ENCODE measurements at places on chromosomes 5 and 9.

DNA sequence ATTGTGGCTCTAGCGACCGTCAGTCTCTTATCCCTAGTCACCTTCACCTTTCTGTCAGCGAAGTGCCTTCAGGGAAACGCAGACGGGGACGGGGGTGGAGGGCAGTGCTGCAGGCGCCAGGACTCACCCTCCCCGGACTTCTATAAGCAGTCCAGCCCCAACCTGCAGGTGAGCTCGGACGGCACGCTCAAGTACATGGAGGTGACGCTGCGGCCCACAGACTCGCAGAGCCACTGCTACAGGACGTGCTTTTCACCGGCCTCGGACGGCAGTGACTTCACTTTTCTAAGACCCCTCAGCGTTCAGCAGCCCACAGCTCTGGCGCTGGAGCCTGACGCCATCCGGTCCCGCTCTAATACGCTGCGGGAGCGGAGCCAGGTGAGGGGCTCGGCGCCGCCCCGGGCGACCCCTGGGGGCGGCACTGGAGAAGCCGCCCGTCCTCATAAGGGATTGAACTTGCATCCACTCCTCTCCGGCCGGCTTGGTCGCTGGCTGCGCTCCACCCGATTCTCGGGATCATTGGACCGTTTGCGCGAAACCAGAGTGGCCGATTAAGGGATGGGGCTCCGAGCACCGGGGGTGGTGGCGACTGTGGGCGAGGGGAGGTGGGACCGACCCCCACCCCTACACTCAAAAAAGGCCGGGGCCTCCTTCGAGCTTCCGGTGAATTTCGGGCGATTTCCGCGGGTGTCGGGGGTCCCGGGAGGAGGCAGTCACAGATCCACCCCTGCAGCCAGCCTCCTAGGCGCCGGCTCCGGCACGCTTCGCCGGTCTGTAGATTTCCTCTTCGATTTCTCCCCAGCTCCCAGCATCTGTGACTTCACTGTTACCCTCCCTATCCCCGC lies 2.7 kb downstream of the PCDHGC5 start:
- no peak for DNase-seq

GRCh38 chr5:143828710-143829109 lies 16.7 kb downstream of the HMHB1 start:
- no peak for DNase-seq

DNA sequence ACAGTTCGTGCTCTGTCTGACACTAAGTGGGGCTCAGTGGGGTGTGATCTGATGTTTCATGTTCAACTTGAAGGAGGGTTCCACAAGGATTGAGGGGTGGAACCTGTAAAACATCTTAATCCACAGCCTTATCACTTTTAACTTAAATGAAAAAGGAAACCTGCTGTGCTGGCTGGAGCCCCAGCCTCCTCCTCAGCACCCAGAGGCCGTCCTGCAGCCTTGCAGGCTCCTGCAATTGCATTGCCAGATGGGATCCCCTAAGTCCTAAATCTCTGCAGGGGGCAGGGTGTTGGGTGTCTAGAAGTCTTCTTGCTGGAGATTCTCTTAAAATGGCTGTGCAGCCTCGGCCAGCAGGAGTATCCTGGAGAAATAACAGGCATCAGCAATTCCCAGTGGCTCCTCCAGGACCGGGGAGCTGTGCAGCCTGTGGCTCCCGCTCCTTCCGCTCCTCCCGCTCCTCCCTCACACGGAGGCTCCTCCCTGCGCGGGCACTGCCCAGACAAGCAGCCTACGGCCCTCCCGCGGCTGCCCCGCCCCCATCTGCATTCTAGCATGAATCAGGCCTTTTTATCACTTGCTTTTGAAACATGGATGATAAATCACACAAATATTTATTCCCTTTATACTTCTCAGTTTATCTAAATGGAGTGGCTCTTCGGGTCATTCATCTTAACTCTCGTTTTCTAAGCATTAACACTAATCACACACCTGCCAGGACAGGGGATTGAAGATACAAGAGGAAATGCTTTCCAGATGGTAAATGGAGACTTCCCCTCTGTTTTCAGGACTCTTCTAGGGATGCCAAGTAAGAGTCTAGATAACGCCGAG lies 131.0 kb downstream of the ADAMTS16 start:
- peak; percentile 84 for DNase-seq

GRCh38 chr5:117299936-117300328 lies 725.3 kb upstream of the SEMA6A start:
- DNase-seq: no peak

GRCh38 chr9:129291041-129291501 lies 113.0 kb upstream of the IER5L start:
- DNase-seq: no peak

- no peak for DNase-seq
Measured at GRCh38 chr5:34803974-34804732, 34.8 kb upstream of the TTC23L start.

DNA sequence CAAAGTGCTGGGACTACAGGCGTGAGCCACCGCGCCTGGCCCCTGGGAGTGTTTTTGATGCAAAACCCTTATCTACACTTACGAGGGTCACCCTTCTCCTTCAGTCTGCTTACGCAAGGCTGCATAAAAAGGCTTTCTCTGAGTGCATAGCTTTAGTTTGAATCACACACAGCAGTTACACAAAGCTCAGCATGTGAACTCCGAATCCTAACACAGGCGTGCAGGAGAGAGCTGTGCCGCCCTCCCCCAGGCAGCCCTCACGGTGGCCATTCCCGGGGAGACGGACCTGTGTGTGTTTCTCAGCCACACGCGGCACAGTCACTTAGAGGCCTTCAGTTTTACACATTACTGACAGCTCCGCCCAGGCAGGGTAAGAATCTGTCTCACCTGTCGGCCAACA lies 26.7 kb downstream of the EXD3 start:
- DNase-seq: peak; percentile 78

GRCh38 chr9:105973951-105974351 lies 279.6 kb downstream of the TMEM38B start:
- no peak for DNase-seq

DNA sequence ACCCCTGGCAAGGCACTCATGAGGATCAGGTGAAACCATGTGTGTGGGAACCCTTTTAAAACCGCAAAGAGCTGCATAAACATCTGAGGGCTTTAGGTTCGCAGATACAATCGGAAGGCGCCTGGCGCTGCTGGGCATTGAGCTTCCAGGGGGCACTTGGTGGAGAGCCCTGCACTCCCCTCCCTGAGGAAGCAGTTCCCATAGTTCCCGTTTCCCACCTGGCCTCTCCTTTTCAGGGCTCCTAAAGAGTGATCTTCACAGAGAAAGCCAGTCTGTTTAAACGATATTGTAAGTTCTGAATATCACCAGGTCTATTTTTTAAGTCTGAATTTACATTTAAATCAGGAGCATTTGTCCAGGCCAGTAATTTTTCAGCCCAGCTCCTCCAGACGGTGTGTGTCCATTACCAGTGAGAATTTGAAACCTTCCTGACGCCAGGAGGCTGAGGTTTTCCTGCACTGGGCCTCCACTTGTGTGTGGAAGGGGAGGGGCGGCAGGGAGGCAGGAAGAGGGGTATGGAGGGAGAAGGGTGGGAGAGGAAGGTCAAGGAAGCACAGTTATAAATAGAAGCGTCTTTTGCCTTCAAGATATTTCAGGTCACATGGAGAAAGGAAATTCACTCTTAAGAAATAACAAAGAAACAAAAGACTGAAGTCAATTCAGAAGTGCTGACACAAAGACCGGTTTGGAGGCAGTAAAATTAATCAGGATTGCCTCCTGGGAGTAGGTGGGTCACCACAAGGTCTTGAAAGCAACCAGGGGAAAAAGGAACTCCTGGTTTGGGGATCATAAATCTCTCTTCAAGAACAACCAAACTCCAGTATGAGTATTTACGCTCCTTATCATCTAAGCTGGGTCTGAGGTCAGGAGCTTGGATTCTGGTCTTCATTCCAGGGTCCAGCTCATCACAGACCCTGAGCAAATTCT lies 14.3 kb upstream of the MGAT1 start:
- DNase-seq: no peak

- no peak for DNase-seq
Measured at GRCh38 chr5:65548281-65548680, 14.7 kb downstream of the CENPK start.

DNA sequence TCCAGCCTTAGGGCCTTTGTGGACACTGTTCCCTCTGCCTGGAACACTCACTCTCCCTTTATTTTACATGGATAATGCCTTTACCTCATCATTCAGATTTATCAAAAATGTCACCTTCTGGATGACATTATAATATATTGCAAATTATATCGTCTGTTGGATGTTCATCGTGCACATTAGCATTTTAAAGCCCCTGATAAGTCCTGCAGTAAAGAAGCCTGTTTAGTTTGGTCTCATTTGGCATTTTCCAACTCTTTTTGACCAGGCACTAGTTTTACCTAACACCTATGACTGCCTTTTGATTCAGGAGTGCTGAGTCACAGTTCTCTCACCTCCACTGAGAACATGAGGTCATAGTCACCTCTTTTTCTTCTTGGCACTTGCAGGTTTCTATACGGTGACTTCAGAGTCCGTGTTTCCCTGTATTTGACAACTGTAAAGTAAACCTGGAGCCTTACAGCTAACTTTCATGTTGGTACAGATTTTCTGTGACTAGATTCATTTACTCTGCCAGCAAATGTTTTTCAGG lies 57.7 kb upstream of the STC2 start:
- DNase-seq: no peak

DNA sequence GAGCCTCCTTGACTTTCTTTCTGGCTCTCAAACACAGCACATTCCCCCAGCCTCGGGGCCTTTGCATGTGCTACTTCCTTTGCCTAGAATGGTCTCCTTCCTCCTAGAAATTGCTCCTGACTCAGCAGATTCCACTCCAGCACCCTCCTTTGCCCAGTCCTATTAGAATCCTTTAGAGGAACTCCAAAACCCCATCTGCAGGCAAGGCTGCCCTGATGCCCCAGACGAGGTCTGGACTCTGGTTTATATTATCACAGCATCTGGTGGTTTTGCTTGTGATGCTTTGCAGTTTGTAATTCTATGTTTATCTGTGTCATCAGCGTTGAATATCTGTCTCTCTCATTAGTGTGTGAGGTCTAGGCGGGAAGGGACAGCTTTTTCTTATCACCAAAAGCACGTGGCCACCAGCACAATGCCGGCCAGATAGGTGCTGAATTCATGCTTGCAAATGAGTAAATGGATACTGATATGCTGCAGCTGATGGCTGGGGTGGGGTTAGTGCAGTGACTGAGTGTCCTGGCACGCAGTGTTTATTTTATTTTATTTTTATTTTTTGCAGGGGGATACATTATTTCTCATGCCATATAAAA lies 30.0 kb upstream of the ANKH start:
- DNase-seq: no peak

- DNase-seq: no peak
Measured at GRCh38 chr9:106419829-106420228, 443.1 kb upstream of the ZNF462 start.

DNA sequence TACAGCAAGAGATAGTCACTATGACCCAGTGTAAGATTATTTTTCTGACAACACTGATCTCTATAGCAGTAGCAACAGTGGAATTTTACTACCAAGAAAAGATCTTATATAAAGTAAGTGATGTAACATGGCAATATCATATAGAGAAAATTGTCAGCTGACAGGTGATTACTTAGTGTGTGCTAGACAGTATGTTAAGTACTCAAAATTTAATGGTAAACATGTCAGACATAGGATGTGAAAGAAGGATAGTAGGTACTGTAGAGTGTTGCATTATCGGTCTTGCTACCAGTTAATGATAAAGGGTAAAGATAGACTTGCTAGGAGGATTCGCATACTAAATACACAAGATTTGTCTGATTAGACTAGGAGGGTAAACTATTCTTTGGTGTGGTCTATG lies 247.4 kb downstream of the CYLC2 start:
- DNase-seq: no peak

- peak; percentile 14 for DNase-seq
Measured at GRCh38 chr5:165029099-165029870, 1523.9 kb downstream of the MAT2B start.

DNA sequence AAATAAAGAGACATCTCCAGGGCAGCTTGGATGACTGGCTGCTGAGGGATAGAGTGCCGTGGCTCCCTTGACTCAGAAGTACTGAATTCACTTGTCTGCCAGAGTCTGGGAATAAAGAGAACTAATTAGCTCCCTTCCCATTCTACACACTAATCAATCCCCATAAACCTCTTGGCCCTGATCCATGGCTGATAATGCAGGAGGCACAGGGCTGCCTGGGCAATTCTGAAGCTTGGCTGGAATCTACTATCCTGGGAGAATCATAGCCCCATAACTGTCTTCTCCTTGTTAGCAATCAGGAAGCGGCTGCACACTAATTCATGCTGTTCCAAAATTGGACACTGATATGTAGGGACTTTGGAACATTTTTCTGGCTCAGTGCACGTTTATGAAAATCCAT lies 197.7 kb downstream of the PTTG1 start:
- no peak for DNase-seq

GRCh38 chr9:93253633-93254032 lies 69.7 kb downstream of the WNK2 start:
- no peak for DNase-seq

GRCh38 chr5:134447815-134448520 lies 36.3 kb upstream of the CDKN2AIPNL start:
- no peak for DNase-seq

GRCh38 chr5:67341478-67341877 lies 144.9 kb upstream of the CD180 start:
- no peak for DNase-seq

- DNase-seq: no peak
Measured at GRCh38 chr5:76695346-76695745, 20.6 kb upstream of the F2R start.

DNA sequence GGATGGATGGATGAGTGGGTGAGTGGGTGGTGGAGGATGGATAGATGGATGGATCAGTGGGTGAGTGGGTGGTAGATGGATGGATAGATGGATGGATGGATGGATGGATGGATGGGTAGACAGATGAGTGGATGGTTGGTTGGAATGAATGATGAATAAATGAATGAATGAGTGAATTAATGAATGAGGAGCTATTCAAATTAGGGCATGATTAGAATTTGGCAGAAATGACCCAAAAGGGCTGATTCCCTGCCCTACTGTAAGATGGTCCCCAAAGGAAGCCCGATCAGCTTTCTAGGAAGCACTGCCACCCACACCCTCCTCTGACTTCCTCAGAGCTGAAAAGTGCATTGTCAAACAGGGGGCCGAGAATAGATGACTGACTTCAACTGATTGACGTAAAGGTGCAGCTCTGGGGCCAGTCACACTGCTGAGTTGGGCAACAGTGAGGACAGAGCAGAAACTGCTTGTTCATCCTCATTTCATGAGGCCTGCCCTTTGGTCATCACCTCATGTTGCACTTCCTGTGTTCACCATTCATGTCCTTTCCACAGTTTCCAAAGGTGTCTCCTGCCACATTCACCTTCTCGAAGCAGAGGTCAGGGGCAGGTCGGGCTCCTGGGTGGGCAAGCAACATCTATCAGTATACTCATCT lies 34.3 kb downstream of the NIPAL4 start:
- DNase-seq: no peak

GRCh38 chr5:50963971-50964745 lies 297.7 kb downstream of the PARP8 start:
- no peak for DNase-seq

- no peak for DNase-seq
Measured at GRCh38 chr5:135890867-135891266, 4.8 kb downstream of the IL9 start.

GRCh38 chr5:88785746-88786565 lies 97.0 kb downstream of the MEF2C start:
- no peak for DNase-seq

- no peak for DNase-seq
Measured at GRCh38 chr9:135296735-135297455, 182.7 kb upstream of the PPP1R26 start.

- DNase-seq: no peak
Measured at GRCh38 chr5:1736889-1737711, 62.5 kb downstream of the MRPL36 start.

Measured in 8988T (cell line).